PC-9 (cell line): ENCODE measurements at places on chromosomes 13 and 19.

GRCh38 chr19:51687791-51688670, 5.1 kb upstream of the SPACA6 start:
- DNase-seq, result peak; percentile 54

GRCh38 chr13:22903925-22904324, 276.9 kb upstream of the SGCG start:
- DNase-seq, result no peak

DNA sequence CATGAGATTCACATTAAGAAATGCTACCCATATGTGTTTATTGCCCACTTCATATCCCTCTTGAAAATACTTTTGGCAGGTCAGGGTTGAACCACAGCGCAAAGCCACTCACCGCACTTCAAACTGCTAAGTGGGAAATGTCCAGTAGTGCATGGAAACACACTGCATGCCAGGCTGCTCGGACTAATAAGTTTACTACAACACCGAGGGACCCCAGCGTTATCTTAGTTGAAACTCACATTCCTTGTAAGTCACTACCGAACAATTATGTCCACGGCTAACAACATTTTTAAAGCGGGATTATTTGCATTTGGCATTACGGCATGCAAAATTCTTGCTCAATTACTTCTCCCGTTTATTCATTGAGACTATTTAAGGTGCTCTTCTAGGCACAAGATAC, 4.0 kb downstream of the BRD4 start:
- DNase-seq, result no peak

DNA sequence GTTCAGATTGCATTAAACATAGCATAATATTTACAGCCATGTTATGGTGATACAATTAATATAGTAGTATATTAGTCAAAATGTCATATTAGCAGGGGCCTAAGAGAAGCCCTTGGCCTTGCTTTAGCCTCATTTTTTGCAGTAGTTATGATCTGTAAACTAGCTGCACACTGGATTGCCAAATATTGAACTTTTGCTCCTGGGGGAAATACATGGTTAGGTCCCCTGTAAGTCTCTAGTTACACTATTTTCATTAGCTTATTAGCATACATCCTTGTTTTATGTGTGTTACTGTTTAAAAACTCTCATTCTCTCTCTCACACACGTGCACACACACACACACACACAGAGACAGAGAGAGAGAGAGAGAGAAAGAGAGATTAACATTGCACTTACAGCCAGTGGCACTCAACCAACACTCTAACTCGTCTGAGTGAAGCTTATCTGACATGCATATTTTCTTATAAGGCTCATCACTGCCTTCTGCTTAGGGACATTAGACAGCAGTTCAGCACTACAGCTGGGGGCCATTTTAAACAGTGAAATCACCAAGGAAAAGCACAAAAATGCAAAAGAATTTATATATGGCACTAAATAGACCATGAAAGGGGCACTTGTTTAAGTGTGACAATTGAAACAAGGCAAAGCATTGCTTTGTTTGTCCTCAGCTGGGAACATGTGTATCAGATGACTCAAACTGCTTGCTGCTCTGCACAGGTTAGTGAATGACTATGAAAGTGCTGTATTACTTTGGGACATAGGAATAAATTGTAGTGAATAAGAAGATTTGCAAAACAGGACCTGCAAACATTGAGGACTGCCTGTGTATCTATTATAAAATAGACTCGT, 278.7 kb downstream of the GPC6 start:
- DNase-seq, result no peak

GRCh38 chr13:44884076-44884729, 105.1 kb downstream of the NUFIP1 start:
- DNase-seq, result no peak

GRCh38 chr19:46862974-46863632, 2.3 kb downstream of the ARHGAP35 start:
- no peak for DNase-seq

DNA sequence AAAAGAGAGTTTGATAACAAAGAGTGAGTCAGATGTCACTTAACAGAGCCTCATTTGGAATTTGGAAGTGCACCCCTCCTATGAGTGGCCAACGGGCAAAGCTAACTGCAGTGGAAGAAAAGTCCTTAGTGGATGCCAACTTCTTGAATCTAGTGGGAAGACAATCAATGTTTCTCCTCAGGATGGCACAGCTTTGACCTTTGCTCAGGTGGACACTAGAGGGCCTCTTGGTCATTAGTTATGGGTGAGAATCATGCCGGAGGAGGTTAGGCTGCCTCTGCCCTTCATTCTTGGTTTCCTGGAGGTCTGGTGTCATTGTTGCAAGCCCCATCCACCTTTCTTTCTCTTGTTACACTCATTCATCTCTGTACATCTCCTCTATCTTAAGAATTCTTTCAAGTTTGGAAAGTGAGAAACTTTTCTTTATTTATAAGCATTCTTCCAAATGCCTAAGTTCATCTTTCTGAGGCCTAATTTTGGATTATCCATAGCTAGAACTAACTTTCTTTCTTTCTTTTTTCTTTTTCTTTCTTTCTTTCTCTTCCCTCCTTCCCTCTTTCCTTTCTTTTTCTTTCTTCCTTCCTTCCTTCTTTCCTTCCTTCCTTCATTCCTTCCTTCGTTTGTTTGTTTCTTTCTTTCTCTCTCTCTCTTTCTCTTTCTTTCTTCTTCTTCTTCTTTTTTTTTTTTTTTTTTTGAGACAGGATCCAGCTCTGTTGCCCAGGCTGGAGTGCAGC, 327.2 kb upstream of the TSHZ3 start:
- no peak for DNase-seq

GRCh38 chr19:5247957-5248705, 92.5 kb downstream of the PTPRS start:
- no peak for DNase-seq

DNA sequence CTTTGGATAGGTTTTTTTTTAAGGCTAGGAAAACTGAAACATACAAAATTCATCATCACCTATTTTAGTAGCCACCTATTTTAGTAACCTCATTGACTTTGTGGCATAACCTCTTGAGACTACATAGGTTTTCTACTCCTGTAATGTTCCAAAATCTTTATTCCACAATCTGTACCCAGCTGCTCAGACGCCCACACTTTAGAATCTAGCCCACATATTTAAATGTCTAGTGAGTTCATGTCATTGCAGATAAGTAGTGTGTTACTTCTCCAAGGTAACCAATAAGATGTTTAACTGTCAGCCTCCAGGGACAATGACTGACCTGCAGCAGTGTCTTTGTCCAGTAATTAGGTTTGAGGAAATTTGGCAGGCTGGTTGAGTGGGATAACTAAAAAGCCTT, 330.2 kb downstream of the MZT1 start:
- DNase-seq, result no peak

- DNase-seq, result no peak
Measured at GRCh38 chr19:3684054-3684816, 16.0 kb downstream of the PIP5K1C start.

GRCh38 chr13:25118378-25118905, 22.5 kb downstream of the PABPC3 start:
- no peak for DNase-seq

GRCh38 chr13:48235341-48236135, 2.5 kb downstream of the ITM2B start:
- DNase-seq, result peak; percentile 50
